ENCODE measurements at places on chromosomes 2 and 18.

GRCh38 chr2:206328974-206329373 is 54.5 kb downstream of the ZDBF2 start:
- DNase-seq = no peak

DNA sequence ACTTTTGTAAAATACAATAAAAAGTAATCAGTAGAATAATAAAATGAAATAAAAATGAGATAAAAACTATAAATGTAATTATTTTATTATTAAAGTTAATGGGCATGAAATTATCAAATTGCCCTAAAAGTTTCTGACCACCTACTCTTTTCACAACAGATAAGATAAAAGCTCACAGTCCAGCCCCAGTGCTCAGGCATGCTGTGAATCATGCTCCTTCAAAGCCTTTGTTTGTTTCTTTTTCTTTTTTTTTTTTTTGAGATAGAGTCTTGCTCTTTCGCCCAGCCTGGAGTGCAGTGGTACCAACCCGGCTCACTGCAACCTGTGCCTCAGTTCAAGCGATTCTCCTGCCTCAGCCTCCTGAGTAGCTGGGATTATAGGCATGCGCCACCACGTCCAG is 181.7 kb downstream of the ANKRD44 start:
- DNase-seq = no peak

DNA sequence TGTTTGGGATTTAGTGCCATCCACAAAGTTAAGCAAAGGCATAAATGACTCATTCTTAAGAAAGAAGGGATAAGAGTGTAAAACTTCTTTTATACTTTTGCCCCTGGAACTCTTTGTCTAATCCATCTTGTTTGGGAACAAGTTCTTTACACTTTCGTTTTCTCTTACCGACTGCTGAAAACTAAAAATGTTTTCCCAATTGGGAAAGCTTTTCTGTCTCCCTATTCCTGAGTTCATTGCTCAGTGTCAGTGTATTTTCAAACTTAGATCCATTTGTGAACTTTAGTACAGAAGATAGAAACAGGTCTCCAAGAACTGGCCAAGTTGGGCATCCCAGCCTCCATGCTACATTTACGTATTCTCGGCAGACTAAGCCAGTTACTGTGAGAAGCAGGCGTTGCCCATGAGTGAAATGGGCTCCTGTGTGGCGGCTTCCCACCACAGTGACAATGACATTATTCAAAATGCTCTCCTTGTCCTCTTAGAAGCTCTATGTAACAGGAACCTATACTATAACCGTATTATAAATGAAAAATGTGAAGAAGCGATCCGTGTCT is 51.7 kb downstream of the TGOLN2 start:
- no peak for DNase-seq

GRCh38 chr2:178428396-178428806 is 22.6 kb downstream of the PRKRA start:
- DNase-seq = no peak

- DNase-seq = no peak
Observed at GRCh38 chr2:176385838-176386237, 116.6 kb downstream of the MTX2 start.

- no peak for DNase-seq
Observed at GRCh38 chr2:112486895-112487294, 4.9 kb downstream of the TTL start.

- DNase-seq = no peak
Observed at GRCh38 chr2:44620189-44620990, 258.6 kb downstream of the CAMKMT start.

DNA sequence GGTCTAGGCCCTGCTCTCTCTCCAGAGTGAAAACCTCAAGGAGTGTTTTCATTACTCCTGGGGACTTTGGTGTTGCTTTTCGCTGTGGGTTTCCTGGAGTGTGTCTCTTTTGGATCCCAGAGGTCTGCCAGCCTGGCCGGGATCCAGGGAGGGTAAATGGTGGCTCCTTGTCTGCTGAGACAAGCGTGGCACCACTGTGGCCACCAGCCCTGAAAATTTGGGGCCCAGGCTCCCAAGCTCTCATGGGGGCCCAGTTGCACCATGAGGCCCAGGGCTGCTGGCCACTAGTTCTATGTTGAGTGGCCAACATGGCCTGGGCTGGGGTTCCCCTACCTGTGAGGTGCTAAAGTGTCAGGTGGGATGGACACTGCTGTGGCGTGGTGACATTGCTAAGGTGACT is 144.8 kb downstream of the CTIF start:
- no peak for DNase-seq

GRCh38 chr18:36211612-36212065 is 24.3 kb downstream of the MOCOS start:
- no peak for DNase-seq

DNA sequence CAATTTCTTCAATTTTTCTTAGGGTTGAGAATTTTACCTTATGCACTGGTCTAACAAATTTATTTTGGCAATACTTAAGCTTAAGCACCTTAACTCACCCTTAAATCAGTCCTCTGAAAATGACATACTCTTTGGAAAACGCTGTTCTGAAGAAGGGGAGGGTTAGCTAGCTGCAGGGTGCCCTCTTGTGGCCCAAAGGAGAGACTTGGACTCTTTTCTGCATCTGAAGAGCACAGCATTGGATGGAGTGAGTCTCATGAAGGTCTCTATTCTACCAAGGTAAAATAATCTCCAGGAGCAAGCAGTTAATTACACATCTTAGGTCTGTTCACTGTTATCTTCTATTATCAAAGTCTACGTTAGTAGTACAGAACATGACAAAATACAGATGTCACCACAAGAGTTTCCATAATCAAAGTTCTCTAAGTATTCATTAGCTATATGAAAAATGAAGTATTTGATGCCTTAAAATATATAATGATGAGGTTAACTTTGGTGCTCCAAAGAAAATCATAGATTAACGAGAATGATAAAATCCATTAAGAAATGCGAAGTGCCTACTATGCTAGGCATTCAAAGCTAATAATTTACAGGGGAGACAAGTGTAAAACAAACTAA is 24.4 kb downstream of the PUM2 start:
- peak; percentile 76 for DNase-seq

DNA sequence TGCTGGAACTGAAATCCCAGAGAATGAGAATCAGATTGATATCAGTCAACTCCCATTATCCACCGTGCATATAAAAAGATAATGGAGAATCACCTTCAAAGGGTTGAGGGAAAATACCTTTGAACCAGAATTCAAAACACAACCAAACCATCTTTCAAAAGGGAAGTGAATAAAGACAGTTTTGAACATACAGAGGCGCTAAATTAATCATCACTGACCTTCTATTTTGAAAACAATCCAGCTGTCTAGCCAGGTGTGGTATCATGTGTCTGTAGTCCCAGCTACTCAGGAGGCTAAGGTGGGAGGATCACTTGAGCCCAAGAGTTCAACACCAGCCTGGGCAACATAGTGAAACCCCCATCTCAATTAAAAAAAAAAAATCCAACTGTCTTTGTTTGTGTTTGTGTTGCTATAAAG is 63.6 kb downstream of the TRABD2A start:
- DNase-seq = no peak

GRCh38 chr2:68466361-68466777 is 725 bp downstream of the FBXO48 start:
- peak; percentile 27 for DNase-seq

GRCh38 chr18:63178971-63179370 is 140.6 kb downstream of the BCL2 start:
- DNase-seq = no peak

DNA sequence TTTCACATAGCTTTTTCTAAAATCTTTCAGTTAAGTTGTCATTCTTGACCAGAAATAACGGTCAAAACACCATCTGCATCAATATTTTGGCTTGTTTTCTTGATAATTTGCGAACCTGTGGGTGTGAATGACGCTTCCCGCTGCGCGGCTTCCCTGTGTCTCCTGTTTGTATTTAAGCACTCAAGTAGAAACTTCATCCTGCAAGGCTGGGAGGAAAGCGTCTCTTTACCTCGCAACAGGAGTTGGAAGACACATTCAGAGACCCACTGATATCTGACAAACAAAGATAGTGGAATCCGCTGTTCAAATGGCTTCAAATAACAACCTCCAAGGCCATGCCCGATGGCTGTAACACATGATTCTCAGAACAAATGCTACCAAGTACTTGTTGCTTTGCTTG is 704.9 kb downstream of the DCDC2C start:
- DNase-seq = no peak

DNA sequence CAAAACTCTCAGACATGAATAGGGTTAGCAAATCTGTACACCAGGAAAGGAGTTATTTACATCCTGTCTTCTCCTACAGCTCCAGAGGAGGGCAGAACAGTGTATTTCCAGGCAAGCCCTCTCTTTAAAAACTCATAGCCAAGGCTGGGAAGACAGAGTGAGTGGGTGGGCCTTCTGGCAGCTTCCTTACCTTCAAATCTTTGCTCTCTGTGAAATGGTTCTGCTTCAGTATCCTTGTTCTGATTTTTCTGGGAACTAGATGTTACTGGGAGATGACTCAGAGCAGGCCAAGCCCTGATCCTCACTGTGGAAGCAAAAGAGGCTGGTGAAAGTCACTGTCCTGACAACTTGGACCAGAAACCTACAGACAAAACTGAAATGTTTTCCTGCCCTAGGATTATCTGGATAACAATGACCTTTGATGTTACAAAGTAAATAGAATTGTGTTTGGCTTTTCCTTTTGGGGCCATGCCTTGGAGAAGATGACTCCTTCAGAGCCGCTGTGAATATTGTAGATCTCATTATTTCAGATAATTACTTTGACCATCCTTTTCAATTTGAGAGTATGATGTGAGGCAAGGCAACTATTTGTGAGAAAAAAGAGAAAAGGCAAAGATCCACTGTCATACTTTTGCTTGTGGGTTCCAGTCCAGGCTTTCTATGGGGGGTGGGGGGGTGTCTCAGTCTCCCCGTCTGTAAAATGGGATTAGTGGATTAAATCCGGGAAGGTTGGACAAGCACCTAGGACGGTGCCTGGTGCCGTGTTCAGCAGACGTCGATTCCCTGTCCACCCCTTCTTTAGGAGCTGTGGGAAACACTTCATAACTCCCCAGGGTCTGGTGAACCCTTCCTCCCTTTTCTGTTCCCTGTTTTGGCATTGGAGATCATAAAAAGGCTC is 644 bp upstream of the QPCT start:
- DNase-seq = no peak

- no peak for DNase-seq
Observed at GRCh38 chr2:19046986-19047780, 311.2 kb downstream of the OSR1 start.

GRCh38 chr2:150188177-150188576 is 299.3 kb downstream of the RND3 start:
- no peak for DNase-seq

- DNase-seq = peak; percentile 42
Observed at GRCh38 chr2:201363857-201364560, 6.9 kb upstream of the FLACC1 start.

DNA sequence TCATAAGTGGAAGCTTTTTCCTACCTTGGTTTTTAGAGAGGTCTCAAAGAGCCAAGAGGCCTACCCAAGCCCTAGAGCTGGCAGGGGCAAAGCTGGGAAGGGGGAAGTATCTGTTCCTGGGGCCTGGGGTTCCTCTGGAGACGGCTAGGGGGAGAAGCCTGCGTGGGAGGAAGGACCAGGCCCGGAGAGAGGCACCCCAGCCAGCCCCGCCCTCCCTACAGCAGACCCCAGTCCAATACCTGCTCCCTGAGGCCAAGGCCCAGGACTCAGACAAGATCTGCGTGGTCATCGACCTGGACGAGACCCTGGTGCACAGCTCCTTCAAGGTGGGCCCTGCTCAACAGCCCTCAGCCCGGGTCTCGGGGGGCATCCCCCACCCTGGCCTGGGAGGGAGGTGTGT is 2.2 kb downstream of the CTDSP1 start:
- no peak for DNase-seq

- no peak for DNase-seq
Observed at GRCh38 chr18:22293417-22293816, 124.0 kb downstream of the GATA6 start.
